ENCODE measurements at places on chromosomes 6 and 20. TPM values are rescaled to one million over a fixed set of nuclear protein-coding genes. Genes with fewer than 3 reads are reported as not detected.

PTGIS gene
- 11.7 TPM for total RNA-seq

SEMG1 gene
- not detected for total RNA-seq

PTK6 gene
- total RNA-seq, result 1.2 TPM

PEX6 gene
- total RNA-seq, result 24.0 TPM

RBPJL gene
- total RNA-seq, result 0.17 TPM

FNDC11 gene
- total RNA-seq, result 0.49 TPM

STX11 gene
- 27.5 TPM for total RNA-seq

UBR2 gene
- total RNA-seq, result 33.9 TPM

KCNB1 gene
- total RNA-seq, result 0.12 TPM

C6orf163 gene
- total RNA-seq, result 4.0 TPM

C6orf58 gene
- not detected for total RNA-seq

PTCHD4 gene
- not detected for total RNA-seq

TRIM40 gene
- total RNA-seq, result not detected

CLIC5 gene
- 4.3 TPM for total RNA-seq

STMND1 gene
- total RNA-seq, result not detected
